ENCODE measurements at places on chromosomes 12 and 14. TPM values are rescaled to one million over a fixed set of nuclear protein-coding genes. Genes with fewer than 3 reads are reported as not detected.

GRCh38 chr14:38554026-38554425 is 298.1 kb upstream of the CLEC14A start:
- H3K36me3 ChIP-seq: no peaks in the 10 kb centered on the region
- H3K4me3 ChIP-seq: no peak overlapping the region
- H3K27me3 ChIP-seq: no peaks in the 10 kb centered on the region
- no peak for DNase-seq

BEST3 gene
- 0.98 TPM for total RNA-seq

DNA sequence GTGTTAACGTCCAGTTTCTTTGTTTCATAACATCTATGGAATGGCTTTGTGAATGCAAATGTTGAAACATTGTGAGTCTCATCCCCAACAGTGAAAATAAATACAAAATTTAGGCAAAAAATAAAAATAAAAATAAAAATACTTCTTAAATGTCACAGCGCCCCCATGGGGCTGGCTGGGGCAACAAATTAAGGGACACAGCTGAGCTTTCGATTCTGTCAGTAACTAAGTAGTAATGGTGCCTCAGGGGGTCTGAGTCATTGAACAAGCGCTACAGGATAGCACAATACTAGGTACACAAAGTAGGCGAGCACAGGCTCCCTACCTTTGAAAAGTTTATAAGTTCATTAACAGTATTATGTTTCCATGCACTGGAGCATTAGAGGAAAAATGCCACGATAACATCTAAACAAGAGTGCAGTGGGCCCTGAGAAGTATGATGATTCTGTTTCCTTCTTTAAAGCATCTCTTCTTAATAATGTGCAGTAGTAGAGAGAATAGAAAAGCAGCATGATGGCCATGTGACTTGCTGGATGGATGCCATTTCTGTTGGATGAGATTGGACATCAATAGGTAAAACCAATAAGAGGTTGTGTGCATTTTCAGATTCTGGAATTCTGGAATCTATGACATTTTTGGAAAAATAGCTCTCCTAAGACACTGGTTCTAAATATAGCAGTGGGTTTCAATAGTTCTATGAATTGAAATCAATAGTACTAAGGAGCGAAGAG is 667.2 kb downstream of the DIO2 start:
- H3K27me3 ChIP-seq: no peaks in the 10 kb centered on the region
- no peaks in the 10 kb centered on the region for H3K36me3 ChIP-seq
- no peak overlapping the region for H3K4me3 ChIP-seq

GRCh38 chr12:15522574-15523187 is 200.4 kb downstream of the PTPRO start:
- DNase-seq: no peak
- peaks cover 9% of the 10 kb centered on the region for H3K27me3 ChIP-seq
- no peaks in the 10 kb centered on the region for H3K36me3 ChIP-seq
- no peak overlapping the region for H3K4me3 ChIP-seq

PRICKLE1 gene
- 18.9 TPM for total RNA-seq

Data from suprapubic skin (tissue), 4 donors.